ENCODE measurements at places on chromosomes 4 and X.

DNA sequence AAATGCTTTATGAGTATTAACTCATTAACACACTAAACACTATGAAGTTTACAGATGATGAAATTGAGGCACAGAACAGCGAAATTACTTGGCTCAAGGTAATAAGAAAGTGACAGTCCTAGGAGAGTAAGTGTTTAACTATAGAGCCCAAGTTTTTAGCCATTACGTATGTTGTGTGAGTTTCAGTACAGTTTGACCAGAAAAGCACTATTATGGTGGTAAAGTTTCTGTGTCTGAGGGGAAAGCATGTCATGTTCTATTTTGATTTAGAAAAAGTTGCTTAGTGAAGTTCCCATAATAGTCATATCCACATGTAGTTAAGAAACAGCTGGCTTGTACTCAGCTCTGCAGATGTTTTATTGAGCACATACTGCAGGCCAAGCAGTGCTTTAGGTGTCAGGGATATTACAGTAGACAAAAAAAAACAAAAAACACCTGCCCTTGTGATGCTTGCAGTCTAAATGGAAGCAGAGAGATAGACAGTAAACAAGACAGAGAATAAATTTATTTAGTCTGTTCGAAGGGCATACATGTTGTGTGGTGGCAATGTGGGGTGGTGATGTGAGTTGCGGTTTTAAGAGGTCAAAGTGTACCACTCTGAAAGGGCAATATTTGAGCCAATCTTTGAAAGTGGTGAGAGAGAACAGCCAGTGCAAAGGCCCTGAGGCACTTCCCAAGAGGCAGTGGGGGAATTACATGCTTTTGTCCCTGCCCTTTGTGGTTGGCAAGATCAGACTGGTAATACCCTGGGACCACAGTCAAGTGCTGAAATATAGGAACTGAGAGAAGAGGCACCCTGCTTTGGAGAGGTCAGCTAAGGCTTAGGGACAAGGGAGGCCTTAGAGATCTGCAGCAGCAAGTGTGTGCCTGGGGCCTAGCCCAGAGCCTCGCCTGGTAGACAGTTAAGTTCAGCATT, 6.2 kb downstream of the TMEM131L start:
- no peak for DNase-seq

GRCh38 chrX:98299785-98300184, 1416.1 kb downstream of the RPA4 start:
- no peak for DNase-seq

DNA sequence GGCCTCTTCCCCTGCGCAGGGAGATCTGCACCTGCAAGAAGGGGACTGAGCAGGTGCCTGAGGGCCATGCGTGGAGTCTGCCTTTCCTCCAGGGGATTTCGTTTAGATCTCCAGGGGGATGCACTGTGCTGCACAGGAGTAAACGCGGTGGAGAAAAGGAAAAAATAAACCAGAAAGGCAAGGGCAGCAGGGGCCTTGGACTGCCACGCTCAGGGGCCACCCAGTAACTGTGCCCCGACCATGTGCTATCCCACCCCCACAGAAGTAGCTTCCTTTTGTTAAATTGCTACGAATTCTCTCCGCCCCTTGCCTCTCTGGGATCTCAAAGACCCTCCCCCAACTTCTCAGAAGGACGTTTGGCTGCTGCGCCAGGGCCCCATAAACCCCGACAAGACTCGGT, 17.2 kb upstream of the HMX1 start:
- no peak for DNase-seq

GRCh38 chr4:75376543-75376942, 137.7 kb downstream of the RCHY1 start:
- no peak for DNase-seq

DNA sequence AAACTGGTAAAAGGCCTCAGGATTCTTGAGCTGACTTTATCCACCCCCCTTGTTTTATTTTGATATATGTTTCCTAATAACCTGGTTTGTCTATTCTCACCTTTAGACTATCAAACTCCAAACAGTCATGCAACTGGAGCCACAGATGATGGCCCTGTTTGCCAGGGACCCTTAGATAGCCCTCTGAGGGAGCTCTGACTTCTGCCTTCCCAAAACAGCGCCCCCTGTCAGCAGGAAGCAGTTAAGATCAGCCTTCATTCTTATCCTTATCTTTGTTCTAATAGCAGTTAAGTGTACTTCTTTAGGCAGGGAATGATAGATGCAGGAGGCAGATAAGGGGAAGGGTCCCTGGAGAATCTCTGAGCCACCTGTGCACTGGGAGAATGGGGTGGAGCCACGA, 27.5 kb upstream of the CXCL13 start:
- DNase-seq: no peak

GRCh38 chr4:40704073-40704472, 45.7 kb upstream of the NSUN7 start:
- no peak for DNase-seq

DNA sequence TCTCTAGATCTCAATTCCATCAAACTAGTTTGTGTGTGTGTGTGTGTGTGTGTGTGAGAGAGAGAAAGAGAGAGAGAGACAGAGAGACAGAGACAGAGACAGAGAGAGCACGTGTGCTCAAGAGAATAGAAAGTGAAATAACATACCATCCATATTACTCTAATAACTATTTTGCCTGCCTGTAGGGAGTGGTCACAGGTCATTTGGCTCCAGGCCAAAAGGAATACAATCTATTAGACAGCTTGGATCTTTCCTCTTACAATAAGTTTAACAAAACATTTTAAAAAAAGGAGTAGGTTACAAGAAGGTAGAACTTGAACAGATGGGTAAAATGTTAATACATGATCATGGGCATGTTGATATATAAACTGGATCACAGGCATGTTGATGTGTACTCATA, 76.2 kb downstream of the COL4A6 start:
- peak; percentile 8 for DNase-seq

DNA sequence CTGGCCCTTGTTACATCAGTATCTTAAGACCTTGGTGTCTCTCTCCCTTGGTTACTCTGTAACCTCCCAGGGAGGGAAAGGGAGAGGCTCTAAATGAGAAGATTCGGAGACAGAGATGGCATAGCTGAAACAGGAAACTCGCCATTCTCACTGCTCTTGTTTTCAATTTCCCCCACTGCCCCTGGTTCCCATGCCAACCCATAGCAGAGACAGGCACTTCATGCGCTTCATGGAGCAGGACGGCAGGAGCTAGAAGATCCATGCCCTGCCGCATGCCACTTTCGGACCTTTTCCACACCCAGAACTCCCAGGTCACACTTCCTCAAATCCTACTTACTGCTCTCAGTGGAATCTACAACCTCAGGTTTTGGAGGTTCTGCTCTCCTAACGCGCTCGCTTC, 3.1 kb downstream of the ZMYM3 start:
- DNase-seq: no peak

DNA sequence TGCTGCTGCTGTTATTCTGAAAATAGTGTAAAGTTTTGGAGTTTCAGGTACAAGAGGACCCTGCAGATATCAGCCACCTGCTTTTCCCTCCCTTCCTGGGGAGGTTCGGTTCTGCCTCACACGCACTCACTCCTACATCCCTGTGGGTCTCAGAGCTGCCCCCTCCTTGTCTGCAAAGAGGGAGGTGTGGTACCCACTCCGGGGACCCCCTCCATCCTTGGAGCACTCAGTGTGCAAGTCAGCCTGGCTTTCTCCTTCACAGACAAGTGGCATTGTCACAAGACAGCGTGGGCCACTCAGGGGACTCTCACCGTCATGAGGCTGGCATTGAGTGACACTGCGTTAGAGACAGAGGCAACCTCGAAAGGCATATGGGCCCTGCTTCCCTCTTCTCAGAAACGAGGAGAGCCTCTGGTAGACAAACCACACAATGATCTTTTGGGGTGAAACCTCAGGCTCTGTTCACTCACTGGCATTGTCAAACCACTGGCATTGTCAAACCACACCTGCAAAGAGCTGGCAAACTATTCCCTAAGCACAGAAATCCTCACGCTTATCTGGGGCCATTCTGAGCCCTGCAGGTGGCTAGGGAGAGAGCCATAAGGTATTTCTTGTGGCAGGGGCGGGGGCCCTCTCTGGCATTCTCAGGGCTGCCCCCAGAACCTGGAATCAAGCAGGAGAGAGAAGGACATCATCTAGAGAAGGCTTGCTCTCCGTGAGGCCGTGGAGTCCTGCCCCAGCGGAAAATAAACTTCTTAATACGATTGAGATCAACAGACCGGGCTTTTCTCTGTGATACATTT, 285.0 kb downstream of the SHOX start:
- DNase-seq: no peak

DNA sequence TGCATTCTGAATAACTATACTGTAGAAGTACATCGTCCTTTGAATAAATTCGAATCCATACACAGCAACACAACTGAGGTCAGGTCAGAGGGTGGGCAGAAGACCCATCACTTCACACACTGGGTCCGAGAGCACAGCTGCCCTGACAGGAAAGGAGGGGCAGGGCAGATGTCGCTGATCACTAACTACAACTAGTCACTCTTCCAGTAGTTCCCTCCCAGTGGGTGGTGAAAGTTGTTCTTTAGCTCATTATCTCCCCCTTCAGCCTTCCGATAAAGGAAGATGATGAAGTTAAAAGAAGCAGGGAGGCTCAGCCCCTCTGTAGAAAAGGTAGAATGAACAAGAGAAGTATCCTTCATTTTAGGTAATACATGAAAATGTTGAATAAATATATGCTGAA, 278.9 kb downstream of the INPP4B start:
- DNase-seq: no peak

DNA sequence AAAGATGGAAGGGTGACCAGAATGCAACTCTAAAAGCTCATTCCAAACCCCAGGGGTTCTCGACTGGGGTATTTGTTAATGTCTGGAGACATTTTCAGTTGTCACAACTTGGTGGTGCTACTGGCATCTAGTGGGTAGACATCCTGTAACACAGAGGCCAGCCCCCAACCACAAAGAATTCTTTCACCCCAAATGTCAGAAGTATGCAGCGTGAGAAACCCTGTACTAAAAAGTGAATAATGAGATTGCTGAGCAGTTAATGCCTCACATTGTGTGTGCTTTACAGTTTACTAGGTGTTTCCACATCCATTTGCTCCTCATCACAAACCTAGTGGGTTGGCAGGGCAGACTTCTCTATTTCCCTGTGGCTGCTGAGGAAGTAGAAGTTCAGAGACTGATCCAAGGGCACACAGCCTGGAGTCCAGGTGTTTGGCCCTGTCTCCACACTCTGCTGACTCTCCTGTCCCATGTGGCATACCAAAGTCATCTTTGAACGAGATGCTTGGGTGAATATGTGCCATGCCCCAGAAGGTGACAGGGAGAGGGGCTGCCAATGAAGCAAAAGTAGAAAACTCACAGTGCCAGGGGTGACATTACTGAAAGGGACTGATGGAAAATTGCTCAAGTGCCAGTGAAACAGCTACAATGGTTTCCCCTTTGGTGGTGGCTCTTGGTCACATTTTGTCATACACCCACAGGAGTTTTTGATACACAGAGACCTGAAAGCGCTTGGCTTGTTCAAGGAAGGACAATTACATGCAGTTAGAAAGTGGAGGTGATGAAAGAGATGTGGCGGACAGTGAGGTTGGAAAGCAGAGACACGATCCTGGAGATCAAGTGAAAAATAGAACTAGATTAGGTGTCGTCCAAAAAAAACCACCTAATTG, 10.1 kb upstream of the TMEM154 start:
- no peak for DNase-seq

DNA sequence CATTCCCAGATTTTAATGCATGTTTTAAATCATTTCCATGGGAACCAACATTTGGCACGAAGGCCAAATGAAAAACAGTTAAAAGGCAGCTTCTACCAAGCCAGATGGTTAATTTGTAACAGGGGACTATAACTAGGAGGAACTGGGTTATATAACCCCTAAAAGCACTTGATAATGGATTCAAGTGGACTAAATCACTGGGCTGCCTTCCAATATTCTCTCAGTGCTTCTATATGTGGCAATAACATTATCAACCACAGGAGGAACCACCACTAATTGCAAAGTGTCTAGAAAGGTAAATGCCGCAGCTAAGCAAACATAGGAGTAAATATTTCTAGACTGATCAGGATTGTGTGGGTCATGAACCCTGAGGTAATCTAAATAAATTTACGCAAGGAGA, 391.5 kb downstream of the UBE2NL start:
- no peak for DNase-seq

DNA sequence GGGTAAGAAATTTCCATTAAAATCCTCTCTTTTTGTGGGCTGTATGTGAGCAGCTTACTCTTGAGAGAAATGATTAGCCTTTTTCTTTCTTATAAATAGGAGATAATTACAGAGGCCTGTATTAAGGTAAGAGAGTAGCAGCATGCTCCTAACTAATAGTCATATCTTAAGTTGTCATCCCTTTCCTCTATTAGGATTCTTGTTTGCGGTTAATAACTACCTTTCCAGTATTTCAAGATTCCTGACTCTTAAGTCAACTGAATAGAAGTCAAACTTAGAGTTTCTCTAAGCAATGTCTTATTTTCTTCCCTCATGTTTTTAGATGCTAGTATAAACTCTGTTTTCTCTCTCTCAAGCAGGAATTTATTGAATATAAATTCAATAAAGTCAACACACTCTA, 139.9 kb upstream of the GPRIN3 start:
- no peak for DNase-seq

GRCh38 chr4:124030147-124030546, 633.6 kb downstream of the SPRY1 start:
- no peak for DNase-seq

- peak; percentile 17 for DNase-seq
Measured at GRCh38 chr4:126405369-126405982, 1090.7 kb downstream of the FAT4 start.

- peak; percentile 76 for DNase-seq
Measured at GRCh38 chr4:48906206-48907173, at the start of gene OCIAD2. TSS of gene OCIAD2 (minus strand) at chr4:48906774. CDS start at chr4:48904549, 2,225 bp downstream.

DNA sequence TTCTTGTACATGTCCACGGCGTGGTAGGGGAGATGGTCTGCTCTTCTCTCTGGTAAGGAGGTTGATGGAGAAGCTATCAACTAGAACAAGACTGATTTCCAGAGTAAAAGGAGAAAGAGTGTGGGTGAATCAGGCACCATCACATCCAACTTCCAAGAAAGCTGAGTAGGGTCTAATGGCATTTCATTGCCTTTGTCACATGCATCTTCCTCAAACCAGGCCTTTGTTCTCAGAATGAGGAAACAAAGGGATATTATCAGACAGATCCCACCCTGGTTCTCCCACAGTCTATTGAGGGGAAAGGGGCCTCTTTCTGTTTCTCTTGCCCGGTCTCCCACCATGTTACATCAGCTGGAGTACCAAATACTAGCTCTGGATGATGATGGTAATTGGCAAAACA, 160.2 kb upstream of the RBPJ start:
- DNase-seq: no peak

DNA sequence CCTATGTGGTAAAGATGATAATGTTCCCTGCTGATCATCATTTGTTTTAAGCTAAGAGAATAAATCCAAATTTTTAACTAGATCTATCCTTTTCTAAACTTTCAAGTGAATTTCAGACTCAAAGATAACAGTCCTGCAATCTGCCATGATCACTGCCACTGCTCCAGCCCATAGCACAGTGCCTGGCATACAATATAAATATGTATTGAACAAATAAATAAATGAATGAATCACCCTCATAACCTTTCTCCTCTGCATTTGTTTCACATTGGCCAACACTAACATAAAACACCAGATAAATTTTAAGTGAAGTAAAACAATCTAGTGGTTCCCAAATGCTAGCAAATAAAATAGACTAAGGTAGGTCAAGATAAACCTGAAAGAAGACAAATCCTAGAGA, 439.0 kb downstream of the GPM6A start:
- DNase-seq: no peak

All from dermis microvascular lymphatic vessel endothelial cell (primary cell).